Tibial nerve (tissue), 4 donors: ENCODE measurements at places on chromosomes 2 and 18. TPM values are rescaled to one million over a fixed set of nuclear protein-coding genes. Genes with fewer than 3 reads are reported as not detected.

DNA sequence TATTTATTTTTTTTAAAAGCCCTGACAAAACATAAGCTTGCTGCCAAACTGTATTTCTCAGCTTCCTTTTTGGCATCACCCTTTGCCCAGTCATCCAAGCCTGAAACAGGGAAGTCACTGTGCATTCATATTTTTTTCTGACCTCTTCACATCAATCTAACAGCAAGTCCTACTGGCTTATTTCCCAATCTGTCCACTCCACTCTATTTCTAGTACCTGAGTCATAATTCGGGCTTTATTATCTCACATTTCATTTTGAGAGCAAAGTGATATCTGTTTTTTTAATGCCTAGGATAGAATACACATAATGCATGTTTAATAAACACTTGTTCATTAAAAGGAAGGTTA, 5.1 kb downstream of the HNMT start:
- DNase-seq, result no peak

DNA sequence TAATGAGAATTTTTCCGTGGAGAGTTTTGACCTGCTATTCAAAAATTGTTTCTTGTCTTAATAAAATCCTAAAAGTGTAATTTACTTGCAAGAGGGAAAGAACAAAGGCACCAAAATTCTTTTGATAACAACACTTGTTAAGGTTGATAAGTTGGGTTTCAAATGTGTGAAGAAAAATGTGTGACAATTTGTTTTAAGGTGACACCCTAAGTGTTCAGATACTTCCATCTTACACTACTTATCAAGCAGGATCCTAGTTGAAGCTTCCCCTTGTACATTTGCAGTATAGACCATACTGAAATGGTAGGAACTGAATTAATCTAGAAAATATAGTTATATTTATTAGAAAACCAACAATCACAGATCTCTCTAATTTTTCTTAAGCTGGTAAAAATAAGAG, 204.6 kb downstream of the ARHGAP15 start:
- no peak for DNase-seq

DNA sequence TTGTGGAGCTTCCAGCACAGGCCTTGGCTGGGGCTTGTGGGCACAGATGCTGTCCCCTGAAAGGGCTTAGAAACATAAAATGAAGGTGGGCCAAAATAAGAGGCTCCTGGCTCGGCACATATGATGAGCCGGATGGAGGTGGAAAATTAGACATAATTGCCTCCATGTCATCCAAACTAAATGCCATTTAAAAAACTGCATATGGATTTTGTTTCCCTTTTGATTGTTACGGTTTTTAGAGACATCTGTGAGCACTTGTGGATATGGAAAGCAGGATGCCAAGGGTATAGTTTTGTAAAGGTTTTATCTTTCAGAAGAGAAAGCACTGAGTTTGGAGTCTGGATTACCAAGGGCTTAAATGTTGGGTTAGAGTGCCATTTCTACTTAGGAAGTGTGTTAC, 498.3 kb downstream of the RIT2 start:
- DNase-seq, result no peak

GRCh38 chr2:44360749-44361329, 455 bp downstream of the PREPL start:
- no peak for DNase-seq

Gene RSAD2
- 3.1 TPM for total RNA-seq

DNA sequence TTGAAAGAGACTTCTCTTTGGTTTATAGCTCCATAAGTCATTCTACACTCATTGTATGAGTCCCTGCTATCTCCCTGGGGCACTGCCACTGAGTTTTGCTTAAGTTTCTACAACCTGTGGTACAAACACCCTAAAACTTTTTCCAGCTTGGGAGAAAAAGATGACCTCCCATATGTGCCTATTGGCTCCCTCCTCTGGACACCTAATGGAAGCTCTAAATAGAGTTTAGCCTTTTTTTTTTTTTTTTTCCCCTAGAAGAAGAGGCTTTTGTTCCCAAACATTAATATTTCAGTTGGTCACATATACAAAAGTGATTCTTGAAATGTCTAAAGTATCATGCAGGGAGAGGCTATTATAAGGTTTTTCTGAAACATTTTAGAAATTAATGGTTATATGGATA, 547.2 kb upstream of the TMEFF2 start:
- DNase-seq, result no peak

GRCh38 chr2:222827417-222827816, 33.4 kb upstream of the ACSL3 start:
- DNase-seq, result no peak

DNA sequence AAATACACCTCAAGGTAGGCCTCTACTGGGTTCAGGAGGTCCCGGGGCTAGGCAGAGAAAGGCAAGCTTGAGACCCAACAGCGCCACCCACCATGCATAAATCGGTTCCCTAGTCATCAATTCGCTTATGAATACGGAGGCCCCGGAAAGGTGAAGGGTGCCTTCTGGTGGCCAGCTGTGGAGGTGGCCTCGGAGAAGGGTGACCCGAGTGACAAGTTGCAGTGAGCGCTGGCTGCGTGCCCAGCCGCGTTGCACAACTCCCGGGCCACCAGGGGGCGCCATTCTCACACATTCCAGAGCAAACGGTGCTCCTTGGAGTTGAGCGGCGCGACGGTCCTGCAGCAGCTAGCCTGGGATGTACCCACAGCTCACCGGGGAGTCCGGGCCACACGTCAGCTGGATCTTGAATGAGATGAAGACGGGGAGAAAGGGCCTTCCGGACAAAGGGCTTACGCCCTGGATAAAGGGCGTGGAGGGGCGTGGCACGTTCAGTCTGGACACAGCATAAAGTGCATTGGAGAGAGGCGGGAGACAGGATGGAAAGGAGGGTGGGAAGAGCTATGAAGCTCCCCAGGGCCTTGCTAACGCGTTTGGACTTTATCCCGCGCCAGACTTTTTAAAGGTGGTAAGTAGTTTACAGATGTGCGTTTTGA, 20.4 kb downstream of the TMSB10 start:
- peak; percentile 99 for DNase-seq

GRCh38 chr2:3847397-3848052, 144.2 kb downstream of the DCDC2C start:
- no peak for DNase-seq

DNA sequence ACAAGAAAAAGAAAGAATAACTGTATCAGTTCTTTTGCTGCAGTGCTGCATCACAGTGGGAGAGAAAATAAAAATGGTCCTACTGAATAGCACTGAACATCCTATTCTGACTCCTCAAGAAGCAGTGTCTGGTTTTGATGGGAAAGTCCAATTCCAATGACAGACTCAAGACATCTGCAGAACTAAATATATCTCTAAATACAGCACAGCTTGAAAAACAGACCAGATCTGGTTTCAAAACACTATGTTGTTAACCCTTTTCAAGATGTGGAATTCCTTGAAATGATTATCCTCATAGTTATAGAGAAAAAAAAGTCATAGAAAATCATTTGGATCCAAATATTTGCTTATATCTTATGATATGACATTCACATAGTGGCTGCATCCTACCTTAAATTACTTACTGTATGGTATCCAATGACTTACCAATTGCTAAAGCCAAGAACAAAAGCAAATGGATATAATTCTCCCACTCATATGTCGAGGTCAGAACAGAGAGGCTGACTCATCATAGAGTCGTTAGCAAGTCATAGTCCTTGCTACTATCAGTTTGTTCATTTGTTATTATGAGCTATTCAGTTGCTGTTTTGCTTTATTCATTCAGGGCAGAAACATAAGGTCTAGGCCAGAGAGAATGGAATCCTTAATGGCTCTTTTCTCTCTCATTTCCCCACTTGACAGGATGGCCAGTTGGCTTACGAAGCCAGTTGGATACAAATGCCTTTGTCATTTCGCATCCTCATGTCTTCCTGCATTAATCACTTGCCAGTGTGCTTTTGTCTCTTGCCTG, 62.5 kb upstream of the ACVR2A start:
- no peak for DNase-seq

- no peak for DNase-seq
Measured at GRCh38 chr2:203453858-203454451, 81.1 kb downstream of the RAPH1 start.

DNA sequence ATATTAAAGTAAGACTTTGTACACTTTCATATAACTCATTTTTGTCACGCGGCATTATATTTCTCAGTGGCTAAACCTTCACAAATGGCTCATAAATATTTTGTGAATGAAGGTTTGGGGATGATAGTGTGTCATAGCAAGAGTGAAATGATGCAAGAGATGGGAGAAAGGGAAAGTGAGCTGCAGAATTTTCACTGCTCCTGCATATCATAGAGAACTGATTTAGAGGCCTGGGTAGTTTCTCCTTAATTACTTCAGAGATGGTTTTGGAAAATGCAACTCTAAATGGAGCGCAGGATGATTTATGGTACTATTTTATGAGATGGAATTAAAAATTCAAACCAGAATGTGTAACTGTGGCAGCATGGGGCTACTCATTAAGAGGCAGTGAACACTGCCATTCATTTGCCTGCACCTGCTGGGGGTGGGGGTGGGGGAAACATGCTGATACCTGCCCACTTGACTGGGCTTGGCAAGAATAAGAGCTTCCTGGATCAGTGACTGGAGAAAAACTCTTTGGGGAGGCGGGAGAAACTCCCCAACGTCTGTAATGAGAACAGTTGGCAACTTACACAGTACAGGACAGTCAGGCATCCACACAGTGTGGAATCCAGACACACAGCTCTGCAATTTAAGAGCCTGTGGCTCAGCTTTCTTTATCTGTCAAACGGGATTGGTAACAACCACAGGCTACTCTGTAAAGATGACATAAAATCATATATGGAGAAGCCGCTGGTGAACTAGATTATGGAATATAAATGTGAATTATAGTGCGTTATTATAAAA, 941.9 kb downstream of the SLC4A3 start:
- DNase-seq, result no peak

- DNase-seq, result no peak
Measured at GRCh38 chr2:131155208-131155855, 50.2 kb downstream of the PLEKHB2 start.

GRCh38 chr2:10246831-10247230, 55.9 kb upstream of the HPCAL1 start:
- DNase-seq, result no peak

DNA sequence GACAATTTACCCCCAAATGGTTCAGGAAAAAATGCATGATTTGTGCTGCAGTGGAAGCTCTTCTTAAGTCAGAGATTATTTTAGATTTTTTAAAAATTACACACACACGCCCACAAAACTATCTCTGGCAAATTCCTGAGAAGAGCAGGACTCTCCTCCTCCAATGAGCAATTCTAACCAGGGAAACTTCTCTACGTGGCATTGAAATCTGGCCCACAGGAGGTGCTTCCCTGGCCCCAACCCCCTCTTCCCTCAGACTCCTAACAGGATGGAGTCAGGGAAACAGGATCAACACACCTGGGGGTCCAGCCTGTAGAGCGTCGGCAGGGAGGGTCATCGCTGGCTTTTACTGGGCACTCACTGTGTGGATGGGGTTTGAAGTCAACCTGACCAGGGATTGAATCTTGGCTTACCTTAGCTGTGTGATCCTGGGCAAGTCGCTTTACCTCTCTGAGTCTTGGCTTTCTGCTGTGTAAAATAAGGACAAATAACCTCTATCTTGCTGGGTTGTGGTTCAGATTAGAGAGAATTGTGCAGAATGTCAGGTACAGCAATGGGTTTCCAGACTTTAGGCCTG, 65.4 kb upstream of the ASAP2 start:
- no peak for DNase-seq

- DNase-seq, result no peak
Measured at GRCh38 chr2:197158591-197159550, 151.7 kb downstream of the ANKRD44 start.

Gene GALNT13
- total RNA-seq, result not detected

- DNase-seq, result no peak
Measured at GRCh38 chr2:55887351-55887750, 36.2 kb downstream of the EFEMP1 start.

Gene SOX11
- not detected for total RNA-seq

DNA sequence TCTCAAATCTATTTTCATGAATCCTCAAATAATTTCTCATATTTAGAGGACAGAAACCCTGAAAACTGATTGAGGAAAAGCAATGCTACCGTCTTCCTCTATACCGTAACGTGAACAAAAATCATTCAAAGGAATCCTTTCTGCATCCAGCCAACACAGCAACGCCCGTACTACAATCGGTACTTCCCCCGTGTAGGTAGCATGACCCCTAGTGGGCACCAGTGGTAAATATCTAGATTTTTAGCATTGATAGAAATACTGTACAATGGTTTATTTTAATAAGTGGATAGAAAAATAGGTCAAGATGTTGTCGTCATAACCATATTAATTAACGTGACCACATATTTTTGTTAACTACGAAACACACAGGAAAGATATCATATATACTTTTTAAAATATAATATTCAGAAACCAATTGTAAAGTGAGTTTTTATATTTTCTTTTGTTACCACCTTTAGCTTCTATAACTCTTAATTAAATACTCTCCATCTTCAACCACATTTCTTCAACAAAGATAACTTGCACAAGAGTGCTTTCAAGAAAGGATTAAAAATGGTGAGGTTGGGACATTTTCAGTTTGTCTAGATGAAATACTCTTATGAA, 194.1 kb downstream of the SS18 start:
- no peak for DNase-seq

DNA sequence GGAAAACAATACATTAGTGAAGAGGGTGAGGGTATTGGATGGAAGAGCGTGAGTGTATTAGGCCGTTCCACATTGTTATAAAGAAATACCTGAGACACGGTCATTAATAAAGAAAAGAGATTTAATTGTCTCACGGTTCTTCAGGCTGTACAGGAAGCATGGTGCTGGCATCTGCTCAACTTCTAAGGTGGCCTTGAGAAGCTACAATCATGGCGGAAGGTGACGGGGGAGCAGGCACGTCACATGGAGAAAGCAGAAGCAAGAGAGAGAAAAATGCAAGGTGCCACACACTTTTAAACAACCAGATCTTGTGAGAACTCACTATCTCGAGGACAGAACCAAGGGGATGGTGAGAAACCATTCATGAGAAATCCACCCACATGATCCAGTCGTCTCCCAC, 18.2 kb downstream of the HPCAL1 start:
- no peak for DNase-seq

- DNase-seq, result no peak
Measured at GRCh38 chr2:102359527-102359926, 3.9 kb downstream of the IL18R1 start.

GRCh38 chr2:10635430-10635829, 54.3 kb downstream of the NOL10 start:
- no peak for DNase-seq

Gene ACSL3
- total RNA-seq, result 57.3 TPM

GRCh38 chr2:219870041-219870440, 242.6 kb downstream of the SLC4A3 start:
- DNase-seq, result no peak

DNA sequence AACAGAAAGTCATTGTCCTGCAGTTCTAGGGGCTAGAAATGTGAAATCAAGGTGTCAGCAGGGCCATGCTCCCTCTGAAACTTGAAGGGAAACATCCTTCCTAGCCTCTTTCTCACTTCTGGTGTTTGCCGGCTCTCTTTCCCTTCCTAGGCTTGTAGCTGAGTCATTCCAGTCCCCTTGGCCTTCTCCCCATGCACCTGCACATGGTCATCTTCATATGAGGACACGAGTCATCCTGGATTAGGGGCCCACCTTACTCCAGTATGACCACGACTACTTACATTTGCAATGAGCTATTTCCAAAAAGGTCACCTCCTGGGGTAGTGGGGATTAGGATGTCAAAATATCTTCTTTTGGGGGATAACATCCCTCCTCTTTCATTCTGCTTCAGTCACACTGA, 168.5 kb upstream of the CXCR4 start:
- DNase-seq, result no peak

GRCh38 chr2:86016581-86016980, 89.1 kb downstream of the POLR1A start:
- DNase-seq, result no peak

- DNase-seq, result no peak
Measured at GRCh38 chr2:235170536-235171521, 219.0 kb downstream of the SH3BP4 start.

Gene RBFA
- 33.9 TPM for total RNA-seq

GRCh38 chr2:144559681-144560080, 39.8 kb upstream of the ZEB2 start:
- DNase-seq, result no peak
